ENCODE measurements at places on chromosomes 7 and 10.

GRCh38 chr10:94138391-94138790, 144.7 kb downstream of the PLCE1 start:
- no peak for DNase-seq

GRCh38 chr10:12181065-12181775, 14.5 kb downstream of the NUDT5 start:
- peak; percentile 56 for DNase-seq

- DNase-seq: no peak
Measured at GRCh38 chr10:129784291-129784690, 179.8 kb downstream of the EBF3 start.

DNA sequence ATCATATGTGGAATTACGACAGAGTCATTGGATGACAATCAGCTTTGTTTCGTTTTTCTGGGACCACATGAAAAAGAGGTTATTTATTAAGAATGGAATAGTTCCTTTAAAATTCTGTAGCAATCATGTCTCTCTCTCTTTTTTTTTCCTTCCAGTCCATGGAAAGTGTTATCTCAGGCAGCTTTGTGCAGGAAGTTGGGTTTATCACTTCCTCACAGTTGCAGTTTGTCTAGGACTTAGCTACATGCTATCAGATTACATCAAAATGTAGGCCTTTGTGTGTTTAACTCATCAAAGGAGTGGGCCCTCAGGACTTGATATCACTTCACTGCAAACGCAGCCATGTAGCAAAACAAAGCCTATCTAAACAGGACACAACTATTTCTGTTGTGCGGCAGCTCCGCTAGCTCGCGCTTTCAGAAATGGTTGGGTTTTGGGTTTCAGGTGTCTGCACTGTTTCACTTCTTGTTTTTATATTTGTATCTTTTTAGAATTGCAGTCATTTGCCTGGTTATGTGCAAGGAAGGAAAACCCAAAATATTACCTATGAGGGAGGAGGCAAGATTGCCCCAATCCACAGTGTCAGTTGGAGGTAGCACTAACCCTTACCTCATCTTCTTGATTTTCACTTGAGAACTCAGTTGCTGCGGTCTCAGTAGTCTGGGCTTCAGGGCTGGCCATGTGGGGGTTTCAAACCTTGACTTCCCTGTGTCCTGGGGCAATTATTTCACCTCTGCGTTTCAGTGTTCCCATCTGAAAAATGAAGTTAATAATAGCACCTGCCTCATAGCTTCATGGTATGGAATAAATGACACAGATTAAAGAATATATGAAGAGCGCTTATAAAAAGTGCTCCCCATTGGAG, 66.7 kb downstream of the HHEX start:
- DNase-seq: no peak

- no peak for DNase-seq
Measured at GRCh38 chr7:40621592-40621998, 486.8 kb downstream of the SUGCT start.

- DNase-seq: no peak
Measured at GRCh38 chr7:157549612-157550299, 213.0 kb downstream of the DNAJB6 start.

DNA sequence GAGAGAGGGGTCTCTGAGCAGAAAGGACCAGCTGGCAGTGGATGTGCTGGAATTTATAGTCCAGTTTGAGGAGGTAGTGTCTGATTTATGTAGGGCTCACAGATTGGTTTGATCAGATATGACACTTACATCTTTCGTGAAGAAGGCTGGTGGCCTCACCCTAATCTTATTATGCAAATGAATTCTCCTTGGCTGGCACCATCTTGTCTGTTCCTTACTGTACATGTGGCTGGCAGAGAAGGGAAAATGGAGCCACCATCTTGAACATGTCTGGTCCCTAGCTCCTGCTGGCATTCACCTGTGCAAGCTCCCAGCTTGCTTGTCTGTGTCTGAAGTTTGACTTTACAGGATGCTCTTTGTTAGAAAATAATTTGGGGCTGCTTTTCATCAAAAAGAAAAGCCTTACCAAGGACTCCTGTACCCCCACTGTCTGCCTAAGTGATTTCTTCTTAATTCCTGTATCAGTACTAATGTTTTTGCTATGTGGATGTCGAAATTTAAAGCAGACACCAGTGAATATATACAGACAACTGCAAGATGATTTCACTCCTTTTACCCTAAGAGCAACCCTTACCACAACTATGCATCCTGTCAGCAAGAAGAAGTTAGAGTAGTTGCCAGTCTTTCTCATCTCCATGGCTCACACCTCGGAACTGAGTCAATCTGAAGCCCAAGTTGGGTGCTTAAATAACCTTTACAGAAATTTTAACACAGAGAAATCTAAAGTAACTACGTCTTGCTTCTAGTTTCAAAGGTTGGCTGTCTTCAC, 322.0 kb upstream of the SEMA3D start:
- DNase-seq: no peak

DNA sequence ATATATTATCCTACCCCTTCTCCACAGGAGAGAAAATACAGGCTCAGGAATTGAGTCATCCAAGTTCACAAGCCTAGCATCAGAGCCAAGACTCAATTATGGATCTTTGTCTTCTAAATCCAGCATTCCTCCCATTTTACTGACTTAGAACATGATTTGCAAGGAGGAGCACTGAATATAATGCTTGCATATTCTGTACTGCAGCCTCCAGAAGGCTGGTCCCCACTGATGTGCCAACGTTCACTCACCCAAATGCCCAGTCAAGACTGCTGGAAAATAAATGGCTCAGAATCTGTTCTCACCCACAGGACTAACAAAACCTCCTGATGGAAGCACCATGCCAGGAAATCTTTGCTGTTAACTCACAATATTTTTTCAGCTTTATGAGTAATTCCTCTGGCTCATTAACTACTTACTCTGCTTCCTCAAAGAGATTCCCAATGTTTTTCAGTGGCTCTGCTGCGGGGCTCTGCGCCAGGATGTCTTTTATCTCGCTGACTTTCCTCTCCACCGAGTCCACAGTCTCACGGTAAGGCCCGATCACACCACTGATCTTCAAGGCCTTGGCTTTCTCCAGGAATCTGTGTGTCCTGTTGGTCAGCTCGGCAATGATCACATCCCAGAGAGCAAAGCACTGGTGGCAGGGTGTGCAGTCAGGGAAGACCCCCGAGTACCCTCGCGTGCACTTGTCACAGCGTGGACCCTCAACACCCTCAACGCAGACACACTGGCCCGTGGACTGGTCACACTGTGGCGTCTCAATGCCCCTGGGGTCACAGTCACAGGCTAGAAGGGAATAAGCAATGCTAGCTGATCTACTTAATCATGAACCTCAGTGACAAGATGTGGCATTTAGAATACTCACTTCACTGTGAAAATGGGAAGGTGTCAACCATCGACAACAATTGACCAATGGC, 48.8 kb downstream of the DLD start:
- no peak for DNase-seq

DNA sequence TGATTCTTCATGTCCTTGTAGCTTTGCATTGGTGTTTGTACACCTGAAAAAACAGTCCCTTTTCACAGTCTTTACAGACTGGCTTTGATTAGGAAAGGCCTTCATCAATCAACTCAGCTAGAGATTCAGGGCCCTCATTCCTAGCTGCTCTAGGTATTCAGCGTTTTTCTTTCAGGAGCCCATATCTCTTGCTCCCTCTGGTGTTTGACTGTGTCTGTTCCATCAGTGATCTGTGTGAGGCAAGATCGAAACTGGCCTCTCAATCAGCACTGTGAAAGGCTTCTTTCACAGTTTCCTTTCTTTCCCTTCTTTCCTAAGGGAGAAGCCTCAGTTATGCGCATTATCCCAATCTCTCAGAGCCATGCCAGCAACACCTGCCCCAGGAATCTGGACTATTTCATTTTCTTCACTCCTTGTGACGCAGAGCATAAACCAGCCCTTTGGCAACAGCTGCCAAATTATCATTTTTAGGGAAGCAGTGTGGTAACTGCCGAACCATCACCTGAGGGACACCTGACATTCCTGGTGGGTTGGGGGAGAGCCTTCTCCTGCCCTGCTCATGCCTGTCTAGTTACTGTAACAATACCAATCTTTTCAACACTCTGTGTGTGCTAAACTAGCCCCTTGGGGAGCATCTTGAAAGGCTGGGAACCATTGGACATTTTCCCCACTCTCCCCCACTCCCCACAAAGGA, 75.7 kb upstream of the CCDC71L start:
- DNase-seq: peak; percentile 4

DNA sequence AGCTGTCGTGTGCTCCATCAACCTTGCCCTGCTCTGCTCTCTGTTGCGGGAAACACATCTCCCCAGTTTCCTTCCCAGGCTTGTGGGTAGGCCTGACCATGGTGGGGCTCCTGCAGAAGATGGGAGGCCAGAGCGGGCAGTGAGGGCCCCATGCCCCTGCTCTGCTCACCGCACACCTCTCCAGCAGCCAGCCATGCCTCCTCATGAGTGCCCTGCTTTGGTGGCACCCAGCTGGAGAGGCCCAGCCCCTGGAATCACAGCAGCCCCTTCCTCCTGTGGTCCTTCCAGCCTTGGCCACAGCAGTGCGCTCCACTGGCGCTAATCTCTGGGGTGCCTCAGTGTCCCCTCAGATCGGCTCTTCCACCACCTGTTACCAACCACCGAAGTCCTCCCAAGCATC, 4.2 kb upstream of the OPN4 start:
- DNase-seq: no peak

- DNase-seq: no peak
Measured at GRCh38 chr7:70668606-70669358, 463.2 kb upstream of the GALNT17 start.

DNA sequence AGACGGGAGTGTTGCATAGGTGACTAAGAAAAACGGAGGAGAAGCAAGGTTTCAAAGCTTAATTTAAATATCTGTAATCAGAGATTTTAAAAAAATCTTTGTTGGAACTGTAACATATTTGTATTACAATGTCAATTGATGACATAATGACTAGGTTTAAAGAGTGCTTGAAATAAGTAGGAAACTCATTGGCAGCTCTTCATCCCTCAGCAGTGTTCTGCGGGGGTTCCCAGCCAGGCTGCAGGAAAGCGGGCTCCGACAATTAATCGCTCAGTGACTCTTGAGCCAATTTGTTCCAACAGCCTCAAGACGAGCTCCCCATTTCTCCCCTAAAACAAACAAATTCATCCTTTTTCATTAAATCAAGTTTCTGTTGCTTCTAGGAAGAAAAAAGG, 22.6 kb downstream of the CPXM2 start:
- no peak for DNase-seq

DNA sequence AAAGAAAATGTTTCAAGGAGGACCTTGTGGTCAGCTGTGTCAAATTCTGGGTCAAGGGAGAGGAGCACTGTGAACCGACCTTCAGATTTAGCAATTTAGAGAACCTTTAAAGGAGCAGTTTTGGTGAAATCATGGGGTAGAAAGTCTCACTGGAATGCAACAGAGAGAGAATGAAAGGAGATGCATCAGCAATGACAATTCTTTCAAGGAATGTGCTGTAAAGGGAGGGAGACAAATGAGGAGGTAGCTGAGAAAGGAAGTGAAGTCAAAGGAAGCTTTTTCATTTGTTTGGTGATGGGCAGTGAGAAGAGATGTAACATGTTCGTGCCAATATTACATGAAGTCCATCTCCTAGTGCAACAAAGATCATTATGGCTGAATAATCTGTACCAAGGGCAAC, 166.0 kb downstream of the TSPAN12 start:
- no peak for DNase-seq

- no peak for DNase-seq
Measured at GRCh38 chr7:110943701-110944345, 147.1 kb upstream of the LRRN3 start.

GRCh38 chr7:3267966-3268690, 32.9 kb upstream of the SDK1 start:
- DNase-seq: no peak

- DNase-seq: no peak
Measured at GRCh38 chr10:6135039-6135438, 46.2 kb downstream of the RBM17 start.

GRCh38 chr7:40541336-40541735, 406.5 kb downstream of the SUGCT start:
- no peak for DNase-seq

- DNase-seq: no peak
Measured at GRCh38 chr10:124989526-124989925, 47.6 kb downstream of the ZRANB1 start.

DNA sequence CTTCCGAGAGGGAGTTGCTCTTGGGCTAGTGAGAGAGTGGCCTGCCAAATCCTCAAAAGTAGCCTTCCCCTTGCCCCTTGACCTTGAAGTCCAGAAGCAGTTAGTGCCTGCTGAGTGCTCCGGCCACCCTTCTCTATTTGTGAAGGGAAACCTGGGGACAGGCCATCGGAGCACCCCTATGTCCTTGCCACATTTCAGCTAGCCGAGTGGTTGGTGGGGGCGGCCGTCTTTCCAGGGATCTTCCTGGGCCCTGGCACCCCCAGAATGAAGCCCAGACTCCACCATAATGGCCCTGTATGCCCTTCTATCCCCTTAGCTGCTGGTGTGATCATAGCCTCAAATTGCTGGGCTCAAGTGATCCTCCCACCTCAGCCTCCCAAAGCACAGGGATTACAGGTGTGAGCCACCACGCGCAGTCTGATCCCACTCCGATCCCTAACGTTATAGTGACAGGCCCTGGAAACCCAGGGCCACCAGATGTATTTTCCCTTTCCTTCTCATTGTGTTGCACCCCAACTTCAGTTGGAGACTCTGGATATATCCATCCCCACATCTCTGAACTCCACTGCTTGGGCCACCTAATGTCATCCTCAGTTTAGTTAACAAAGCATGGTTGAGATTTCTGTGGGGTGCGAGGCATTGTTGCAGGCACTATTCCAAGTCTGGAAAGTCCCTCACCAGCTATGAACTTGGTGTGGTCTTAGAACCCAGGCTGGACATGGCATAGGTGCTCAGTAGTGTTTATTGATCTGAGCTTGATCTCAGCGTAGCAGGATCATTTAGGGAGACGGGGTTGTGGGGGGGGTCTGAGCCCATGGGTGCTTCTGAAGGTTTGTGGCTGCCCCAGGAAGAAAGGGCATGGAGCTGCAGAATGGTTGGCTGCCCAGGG, 1.6 kb downstream of the TSPAN14 start:
- DNase-seq: no peak

DNA sequence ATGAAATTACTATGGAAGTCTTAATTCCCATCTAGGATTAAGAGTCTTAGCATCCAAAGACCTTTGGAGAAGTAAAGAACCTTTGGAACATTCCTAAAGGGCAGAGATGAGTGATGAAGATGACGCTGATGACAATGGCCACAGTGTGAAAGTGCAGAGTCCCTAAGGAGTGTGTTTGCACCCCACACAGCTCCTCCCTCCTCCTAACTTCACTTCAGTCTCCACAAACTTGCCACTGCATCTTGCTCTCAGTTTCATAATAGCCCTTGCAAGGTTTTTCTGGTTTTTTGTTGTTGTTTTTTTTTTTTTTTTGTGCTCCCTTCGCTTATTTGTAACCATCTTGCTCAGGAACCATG, 117.5 kb upstream of the ANLN start:
- DNase-seq: no peak

Measured in stimulated activated CD8-positive, alpha-beta memory T cell treated with anti-CD3 and anti-CD28 coated beads, Interleukin-4, amount 100 ng/mL, for 24 hours (primary cell).